ENCODE measurements at places on chromosomes 2 and 18.

- no peak for DNase-seq
- peaks cover 49% of the 10 kb centered on the region for H3K27me3 ChIP-seq
- no peaks in the 10 kb centered on the region for H3K36me3 ChIP-seq
- no peak overlapping the region for H3K27ac ChIP-seq
- H3K4me3 ChIP-seq = no peak overlapping the region
Observed at GRCh38 chr2:95372216-95372829, 30.2 kb upstream of the FAHD2A start.

- no peak overlapping the region for H3K27ac ChIP-seq
- H3K4me1 ChIP-seq = peaks cover 6% of the 10 kb centered on the region
- H3K4me3 ChIP-seq = no peak overlapping the region
- peaks cover 5% of the 10 kb centered on the region for H3K27me3 ChIP-seq
- no peak for DNase-seq
- no peaks in the 10 kb centered on the region for H3K36me3 ChIP-seq
Observed at GRCh38 chr2:45816272-45816671, 164.8 kb downstream of the PRKCE start.

GRCh38 chr2:239828192-239828972 lies 196.8 kb downstream of the NDUFA10 start:
- peak; percentile 4 for DNase-seq
- peaks cover 13% of the 10 kb centered on the region for H3K27me3 ChIP-seq
- no peak overlapping the region for H3K4me3 ChIP-seq
- no peak overlapping the region for H3K27ac ChIP-seq

DNA sequence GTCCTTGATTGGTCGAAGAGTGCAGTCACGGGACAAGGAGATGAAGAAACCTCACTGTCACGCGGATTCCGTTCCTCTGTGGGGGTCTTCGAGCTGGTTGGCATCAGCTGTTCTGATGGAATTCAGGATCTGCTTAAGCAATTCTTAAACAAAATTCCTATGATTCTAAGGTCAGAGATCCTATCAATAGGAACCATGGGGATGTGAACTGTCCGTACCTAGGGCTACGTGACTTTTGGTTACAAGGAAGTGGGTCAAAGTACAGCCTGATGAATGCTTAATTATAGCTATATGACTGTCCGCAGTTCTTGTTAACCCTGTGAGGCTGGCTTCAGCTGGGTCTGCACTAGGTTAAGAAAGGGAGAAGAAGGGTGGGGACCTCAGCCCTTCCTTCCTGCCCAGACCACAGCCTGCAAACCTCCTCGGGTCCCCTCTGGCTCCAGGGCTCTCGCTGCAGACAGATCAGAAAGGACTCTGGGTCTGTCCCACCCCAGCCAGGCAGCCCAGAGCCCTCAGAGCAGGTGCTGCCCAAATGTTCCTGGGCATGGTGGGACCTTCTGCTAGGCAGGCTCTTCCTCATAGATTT lies 44.2 kb upstream of the TAF1B start:
- H3K36me3 ChIP-seq = no peaks in the 10 kb centered on the region
- no peak for DNase-seq
- no peak overlapping the region for H3K4me3 ChIP-seq
- peaks cover 4% of the 10 kb centered on the region for H3K27me3 ChIP-seq

DNA sequence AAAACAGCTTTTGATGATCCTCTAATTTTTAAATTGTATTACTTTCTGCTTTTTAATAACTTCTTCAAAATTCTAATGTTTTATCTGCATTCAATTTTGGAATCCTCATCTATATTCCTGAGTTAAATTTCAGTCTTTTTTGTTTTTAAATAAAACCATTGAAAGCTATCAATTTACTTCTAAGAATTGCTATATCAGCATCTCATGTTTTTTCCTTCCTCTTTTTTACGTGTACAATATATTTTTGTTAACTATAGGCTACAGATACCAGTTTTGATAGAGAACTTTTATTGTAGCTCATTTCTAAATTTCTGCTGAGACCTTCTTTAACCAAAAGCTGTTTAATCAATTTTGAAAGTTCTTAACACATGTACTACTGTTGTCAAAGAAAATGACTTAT lies 84.5 kb downstream of the SS18 start:
- peaks cover 4% of the 10 kb centered on the region for H3K36me3 ChIP-seq
- no peak overlapping the region for H3K27ac ChIP-seq
- no peak for DNase-seq

GRCh38 chr2:204126705-204127104 lies 190.1 kb downstream of the ICOS start:
- H3K27me3 ChIP-seq = peaks cover 2% of the 10 kb centered on the region
- no peak for DNase-seq
- no peak overlapping the region for H3K27ac ChIP-seq
- H3K4me1 ChIP-seq = peaks cover under 1% of the 10 kb centered on the region
- no peak overlapping the region for H3K4me3 ChIP-seq

DNA sequence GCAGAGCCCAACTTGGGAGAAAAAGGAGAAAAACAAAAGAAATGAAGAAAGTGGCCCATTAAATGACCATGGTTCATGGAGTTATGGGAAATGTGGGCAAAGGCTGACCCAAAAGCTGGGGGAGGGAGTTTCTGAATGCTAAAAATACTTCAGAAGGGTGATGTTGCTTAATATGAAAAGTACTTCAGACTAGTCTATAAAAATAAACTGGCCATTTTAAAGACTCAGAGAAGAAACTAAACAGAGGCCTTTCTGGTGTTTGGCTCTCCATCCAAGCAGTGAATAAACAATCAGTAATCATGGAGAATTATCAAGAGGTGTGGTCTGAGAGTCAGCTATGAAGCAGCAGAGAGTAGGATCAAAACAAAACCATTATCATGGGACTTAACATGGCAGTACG lies 160.8 kb upstream of the MAPRE2 start:
- no peaks in the 10 kb centered on the region for H3K4me1 ChIP-seq
- H3K27me3 ChIP-seq = no peaks in the 10 kb centered on the region
- no peak for DNase-seq
- H3K4me3 ChIP-seq = no peak overlapping the region
- no peaks in the 10 kb centered on the region for H3K36me3 ChIP-seq

DNA sequence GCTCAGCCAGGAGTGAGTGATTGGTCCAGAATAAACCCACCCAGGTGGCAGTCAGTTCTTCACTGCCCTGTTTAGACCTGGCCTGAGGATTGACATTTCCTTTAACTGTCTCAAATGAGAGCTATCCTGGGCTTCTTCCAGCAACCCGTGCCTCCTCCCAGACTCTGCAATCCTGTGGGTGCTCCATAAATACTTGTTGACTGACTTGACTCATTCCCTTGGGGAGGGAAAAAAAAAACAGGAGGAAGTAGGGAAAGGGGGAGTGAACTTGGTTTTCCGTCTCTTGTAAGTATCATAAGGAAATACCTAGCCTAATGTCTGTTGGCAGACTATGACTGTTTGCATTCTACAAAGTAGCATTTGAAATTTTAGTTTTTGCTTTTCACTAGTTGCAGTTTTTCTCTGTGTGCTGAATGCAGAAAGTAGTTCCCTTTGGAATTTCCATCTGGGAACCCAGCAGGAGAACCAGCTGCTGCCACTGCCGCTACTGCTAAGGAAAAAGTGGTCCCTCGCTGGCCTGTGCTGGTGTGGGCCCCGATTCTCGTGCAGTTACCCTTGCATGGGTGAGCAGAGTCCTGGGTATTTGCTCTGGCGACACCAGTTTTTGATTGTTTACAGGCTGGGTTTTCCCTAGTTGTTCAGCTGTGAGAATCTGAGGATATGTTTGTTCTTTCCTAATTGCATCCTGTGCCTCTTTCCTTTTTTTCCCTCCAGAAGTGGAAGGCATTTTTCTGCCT lies 78.8 kb downstream of the TGOLN2 start:
- no peaks in the 10 kb centered on the region for H3K27me3 ChIP-seq
- no peak for DNase-seq
- H3K36me3 ChIP-seq = no peaks in the 10 kb centered on the region
- H3K27ac ChIP-seq = peak overlapping the region; percentile 92
- H3K4me1 ChIP-seq = peaks cover 70% of the 10 kb centered on the region

Measured in progenitor cell of endocrine pancreas (in vitro differentiated cells).